Activated CD4-positive, alpha-beta T cell treated with anti-CD3 and anti-CD28 coated beads, Interleukin-2, Interleukin-4, amounts not matched to agents 100 ng/mL and 50 ng/mL, durations not matched to agents 16 hours and 8 hours (primary cell): ENCODE measurements at places on chromosomes 5 and 9.
A peak's percentile ranks its signal among the peaks of the same experiment; 100 is the strongest.

- no peak for DNase-seq
These were observed 474.5 kb downstream of the ENC1 start for GRCh38 chr5:74166064-74166463.

DNA sequence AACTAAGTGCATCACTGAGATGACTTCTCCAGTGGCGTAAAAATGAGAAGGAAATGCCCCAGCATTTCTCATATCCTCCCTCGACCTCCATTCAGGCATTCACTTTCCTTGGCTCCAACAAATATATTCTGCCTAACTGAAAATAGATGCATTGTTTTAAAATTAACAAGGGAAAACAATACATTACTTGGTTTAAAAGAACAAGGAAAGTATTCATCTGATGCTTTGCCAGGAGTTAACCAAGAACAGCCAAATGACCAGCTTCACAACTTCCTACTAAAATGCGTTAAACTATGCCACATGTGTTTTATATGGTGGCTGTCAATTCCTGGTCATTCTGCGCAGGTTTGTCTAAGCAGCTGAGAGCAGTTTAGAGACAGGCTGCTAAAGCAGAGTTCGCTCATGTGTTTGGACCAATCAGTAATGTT, 121.4 kb downstream of the GNAQ start:
- DNase-seq = no peak

DNA sequence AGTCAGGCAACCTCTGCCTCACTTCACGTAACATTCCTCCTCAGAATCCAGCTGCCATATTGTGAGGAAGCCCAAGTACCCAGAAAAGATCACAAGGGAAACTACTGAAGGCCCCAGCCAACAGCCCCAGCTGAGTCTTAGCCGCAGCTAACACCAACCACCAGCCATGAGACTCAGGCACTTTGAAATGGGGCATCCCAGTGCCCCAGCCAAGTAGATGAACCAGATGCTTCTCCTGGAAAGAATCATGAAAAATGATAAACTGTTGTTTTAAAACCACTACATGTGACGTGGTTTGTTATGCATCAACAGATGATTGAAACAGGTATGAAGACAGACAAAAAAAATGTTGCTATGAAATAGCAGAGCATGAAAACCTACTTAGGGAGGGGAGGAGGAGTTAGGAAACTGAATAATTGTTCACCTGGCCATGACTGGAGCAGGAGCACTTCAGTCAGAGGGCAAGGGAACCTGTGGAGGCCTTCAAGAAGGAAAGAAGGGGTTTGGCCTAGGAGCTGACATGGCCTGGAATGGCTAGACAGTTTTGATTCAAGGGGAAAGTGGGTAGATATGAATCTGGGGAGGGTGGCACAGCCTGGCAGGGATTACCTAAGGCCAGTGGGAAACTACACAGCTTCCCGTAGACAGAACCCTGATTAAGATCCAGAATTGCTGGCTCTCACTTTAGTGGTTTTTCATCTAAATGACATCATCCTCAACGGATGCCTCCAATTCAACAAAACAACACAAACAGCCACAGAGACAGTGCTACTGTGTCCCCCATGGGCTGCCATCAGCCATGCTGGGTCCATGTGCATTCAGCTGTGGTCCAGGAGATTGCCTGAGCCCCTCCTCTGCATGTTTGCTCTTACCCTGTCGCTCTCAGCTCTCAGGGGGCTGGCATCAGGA, 211.6 kb downstream of the SYK start:
- DNase-seq = peak; percentile 66

GRCh38 chr5:117161718-117162335, 587.2 kb upstream of the SEMA6A start:
- DNase-seq = no peak

DNA sequence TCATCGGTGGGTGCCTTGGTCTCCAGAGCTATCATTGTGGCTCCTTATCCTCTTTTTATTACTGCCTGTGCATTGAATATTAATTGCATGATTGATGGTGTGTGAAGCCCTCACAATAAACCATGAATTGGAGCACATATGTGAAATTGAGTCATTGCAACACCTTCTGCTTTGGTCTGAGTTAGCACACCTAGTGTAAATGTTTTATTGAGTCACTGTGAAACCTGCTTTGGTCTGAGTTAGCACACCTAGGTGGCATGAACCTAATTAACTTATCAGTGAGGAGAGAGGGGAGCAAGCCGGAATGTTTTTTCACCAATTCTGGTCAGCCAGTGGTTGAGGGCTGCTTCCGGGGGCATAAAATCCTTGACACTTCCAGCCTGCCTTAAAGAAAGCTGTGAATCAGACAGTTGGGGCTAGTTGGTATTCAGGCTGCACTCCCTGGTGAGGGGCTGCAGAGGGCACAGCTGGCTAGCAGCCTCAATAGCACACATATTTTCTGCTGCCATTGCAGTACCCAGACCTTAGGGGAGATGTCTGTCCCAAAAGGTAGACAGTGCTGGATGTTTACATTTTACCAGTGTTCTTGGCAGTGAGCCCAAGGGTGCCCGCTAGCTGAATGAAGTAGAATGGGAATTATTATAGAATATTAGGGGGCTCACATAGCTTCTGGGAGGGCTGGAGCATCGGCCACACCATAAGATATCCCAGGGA, 76.5 kb upstream of the GOLM1 start:
- DNase-seq = no peak

GRCh38 chr9:98087420-98088354, 31.2 kb downstream of the NANS start:
- DNase-seq = no peak

DNA sequence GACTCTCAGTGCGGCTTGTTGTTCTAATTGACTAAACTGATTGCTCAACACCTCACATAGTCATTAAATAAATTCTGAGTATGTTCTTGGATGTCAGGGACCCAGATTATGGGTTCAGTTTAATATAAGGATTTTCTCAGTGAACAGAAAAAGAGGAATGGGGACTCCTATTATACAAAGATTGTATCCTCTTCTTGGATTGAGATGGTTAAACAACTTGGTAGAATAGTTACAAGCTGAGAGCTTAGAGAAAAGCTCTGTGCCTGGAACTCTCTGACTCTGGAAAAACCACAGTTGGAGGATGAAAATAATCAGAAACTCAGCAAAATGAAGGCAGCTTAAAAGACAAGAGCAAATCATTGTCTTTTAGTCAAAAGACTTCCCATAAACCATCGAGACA, 30.5 kb downstream of the ANKRA2 start:
- no peak for DNase-seq

GRCh38 chr9:14722391-14723035, at the start of gene CER1:
Gene CER1 (minus strand): TSS chr9:14722733. CDS start chr9:14722672, 61 bp downstream.
- DNase-seq = no peak

DNA sequence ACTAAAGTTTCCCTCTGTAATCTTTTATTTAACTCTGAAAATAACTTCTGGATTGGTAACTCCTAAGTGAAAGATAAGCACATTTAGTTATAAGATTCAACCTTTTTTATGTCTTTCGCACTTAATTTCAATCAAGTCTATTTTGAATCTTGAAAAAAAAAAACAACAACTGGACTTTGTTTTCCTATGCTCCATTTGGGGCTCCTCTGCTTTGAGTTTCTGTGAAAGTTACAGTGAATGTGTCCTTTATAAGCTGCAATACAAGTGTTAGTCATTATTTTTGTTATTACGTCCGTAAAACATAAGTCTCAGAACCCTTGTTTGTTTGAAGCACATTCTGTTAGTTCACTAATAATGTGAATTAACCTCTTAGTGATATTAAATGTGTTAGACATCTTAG, 276.8 kb downstream of the ADAMTS6 start:
- no peak for DNase-seq

- no peak for DNase-seq
These were observed 721.4 kb upstream of the MEF2C start for GRCh38 chr5:89604342-89604741.

DNA sequence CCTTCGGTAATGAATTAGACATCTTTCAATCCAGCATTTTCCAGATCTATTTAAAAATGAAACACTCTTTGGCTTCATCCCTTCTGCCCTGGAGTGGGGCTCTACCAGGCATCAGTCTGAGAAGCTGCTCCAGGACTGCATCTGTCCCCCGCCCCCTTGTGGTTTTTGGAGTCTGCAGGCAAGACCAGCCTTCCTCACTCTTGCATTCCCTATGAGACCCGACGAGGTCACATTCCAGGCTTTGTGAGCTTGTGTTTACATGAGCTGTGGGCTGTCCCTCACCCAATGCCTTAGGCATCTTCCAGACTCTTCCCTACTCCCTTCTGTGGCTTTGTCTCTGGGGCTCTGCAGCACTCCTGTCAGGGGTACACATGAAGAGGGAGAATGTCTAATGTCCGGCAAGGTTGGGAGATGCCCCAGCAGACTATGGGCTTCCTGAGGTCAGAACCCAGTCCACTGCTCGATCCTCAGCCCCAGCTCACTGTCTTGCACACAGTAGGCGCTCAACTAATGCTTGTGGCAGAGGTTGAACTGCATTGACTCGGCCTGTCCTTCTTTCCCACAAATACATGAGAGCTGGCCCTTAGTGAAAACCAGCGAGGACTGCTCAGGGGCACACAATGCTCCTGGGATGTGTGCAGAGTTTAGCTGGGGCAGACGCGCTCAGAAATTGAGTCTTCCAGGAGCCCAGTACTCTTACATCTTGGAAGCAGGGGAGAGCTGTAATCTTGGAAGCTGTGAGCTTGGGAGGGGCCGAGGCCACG, 11.7 kb upstream of the GADD45G start:
- no peak for DNase-seq

DNA sequence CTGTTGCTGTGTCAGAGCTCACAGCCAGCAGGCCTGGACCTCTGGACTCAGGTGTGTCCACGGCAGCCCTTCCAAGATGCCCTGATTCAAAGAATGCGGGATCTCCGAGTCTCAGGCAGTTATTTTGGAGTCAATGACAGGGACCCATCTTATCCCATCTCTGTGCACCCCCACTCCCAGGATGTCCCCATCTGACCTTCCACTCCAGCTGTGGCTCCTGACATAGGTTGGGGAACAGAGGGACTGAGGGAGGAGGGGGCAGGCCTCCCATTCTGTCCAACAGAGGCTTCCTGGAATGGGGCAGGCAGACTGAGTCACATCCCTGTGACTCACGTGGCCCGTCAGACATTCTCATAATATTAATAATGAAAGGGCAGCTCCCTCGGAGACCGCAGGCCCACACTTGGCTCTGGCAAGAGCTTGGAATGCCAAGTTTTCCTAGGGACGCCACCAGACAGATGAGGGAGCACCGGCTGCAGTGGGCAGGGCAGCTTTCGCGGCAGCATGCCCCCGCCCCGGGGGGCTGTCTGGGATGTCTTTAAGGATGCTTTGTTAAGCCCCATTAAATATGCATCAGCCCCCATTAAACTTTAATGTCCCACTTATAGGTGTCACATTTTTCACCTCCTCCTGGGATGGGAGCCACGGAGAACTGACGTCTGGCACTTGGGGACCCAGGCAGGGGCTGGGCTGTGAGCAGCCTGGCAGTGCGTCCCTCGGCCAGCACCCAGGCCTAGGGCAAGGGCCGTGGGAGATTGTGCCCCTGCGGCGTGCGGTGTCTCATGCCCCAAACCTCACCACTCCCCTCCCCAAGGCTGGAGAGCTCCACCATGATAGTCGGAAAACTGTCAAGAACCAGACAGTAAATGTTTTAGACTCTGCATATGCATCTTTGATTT, 23.6 kb upstream of the FIBCD1 start:
- DNase-seq = no peak

GRCh38 chr9:131629226-131629500, 83.8 kb downstream of the PRRT1B start:
- no peak for DNase-seq

GRCh38 chr5:14415698-14416074, 165.9 kb upstream of the OTULINL start:
- DNase-seq = peak; percentile 70

DNA sequence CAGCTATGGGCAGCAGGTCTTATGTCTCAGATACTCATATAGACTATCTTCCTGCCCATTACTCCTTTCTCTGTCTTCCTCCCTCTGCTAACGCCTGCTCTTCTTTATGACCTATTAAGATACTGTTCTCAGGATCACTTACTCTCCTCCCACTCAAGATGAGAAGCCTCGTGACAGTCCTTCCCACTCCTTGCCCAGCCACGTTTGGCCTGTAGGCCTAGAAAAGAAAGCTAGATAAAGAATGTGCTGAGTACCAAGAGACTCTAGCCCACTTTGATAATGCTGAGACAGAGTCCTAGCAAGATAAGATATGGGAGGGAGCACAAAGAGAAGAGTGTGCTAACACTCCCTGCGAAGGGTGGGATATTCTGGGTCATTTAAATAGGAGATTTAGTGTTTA, 6.8 kb upstream of the DENND4C start:
- DNase-seq = no peak

GRCh38 chr5:172920447-172920849, 38.8 kb upstream of the RPL26L1 start:
- DNase-seq = no peak

- no peak for DNase-seq
These were observed 21.6 kb downstream of the PDE6A start for GRCh38 chr5:149922950-149923349.

GRCh38 chr5:123367739-123368138, 55.5 kb downstream of the CEP120 start:
- DNase-seq = no peak

- DNase-seq = peak; percentile 83
These were observed 52.2 kb downstream of the ABHD17B start for GRCh38 chr9:71858812-71859211.

DNA sequence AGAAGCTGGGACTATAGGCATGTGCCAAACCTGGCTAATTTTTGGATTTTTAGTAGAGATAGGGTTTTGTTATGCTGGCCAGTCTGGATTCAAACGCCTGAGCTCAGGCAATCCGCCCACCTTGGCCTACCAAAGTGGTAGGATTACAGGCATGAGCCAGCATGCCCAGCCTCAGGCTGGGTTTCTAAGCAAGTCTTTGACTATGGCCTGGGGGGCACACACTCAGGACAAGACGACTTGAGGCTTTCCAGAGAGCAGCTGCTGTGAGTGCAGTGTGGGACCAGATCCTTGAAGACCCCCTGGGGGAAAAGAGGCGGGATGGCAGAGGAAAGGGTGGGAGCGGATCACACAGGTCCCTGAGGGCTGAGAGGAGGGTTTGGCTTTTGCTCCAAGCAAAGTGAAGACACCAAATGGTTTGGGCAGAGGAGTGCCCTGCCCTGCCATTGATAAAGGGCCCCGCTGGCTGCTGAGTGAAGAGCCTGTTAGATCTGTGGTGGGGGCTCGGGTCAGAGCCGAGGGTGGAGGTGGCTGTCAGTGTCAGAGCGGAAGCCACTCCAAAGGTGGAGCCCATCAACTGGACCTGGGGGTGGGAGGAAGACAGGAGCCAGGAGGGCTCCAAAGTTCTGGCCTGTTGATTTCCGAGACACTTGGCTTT, 46.8 kb upstream of the FUBP3 start:
- no peak for DNase-seq

GRCh38 chr9:120876842-120877240, at the start of gene PHF19:
Gene PHF19 (minus strand): TSS chr9:120877188. CDS start chr9:120874741, 2,447 bp downstream.
- DNase-seq = peak; percentile 55

GRCh38 chr5:163532171-163533084, 27.0 kb downstream of the MAT2B start:
- no peak for DNase-seq

DNA sequence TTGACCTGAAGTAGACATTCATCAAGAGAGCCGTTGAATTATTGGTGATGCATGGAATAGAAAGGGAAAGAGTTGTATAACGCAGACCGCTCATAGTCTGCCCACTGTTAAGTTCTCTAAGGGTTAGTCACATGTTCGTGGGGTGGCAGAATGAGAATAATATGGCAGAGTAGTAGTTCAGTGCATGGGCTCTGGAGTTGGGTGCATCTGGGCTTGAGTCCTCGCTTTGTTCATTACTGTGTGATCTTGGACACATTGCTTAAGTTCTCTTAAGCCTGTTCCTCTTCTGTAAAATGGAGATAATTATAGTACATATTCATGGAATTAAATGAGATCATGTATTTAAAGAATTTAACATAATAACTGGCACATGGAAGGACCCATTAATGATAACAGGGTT, 23.6 kb downstream of the TNPO1 start:
- no peak for DNase-seq

GRCh38 chr9:130041648-130042405, 1.2 kb downstream of the FNBP1 start:
- no peak for DNase-seq
